ENCODE measurements at places on chromosomes 7 and 10. TPM values are rescaled to one million over a fixed set of nuclear protein-coding genes. Genes with fewer than 3 reads are reported as not detected.

DNA sequence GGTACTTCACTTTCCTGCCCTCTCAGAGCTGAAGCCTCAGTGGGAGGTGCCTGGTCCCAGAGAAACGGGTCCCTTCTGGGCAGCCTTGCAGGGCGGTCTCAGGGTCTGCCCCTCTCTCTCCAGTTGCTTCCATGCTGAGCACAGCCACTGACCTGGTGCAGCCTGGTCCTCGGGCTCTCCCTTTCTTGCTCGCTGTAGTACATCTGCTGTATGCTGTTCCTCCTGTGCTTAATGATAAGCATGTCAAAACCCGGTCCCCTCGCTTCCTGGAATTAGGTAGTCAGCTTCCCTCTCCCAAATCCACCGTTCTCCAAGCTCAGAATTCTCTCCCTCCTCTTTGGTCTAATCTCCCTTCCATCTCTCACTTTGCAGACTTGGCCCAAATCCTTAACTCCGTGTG is 11.0 kb upstream of the HPS1 start:
- no peak for DNase-seq

DNA sequence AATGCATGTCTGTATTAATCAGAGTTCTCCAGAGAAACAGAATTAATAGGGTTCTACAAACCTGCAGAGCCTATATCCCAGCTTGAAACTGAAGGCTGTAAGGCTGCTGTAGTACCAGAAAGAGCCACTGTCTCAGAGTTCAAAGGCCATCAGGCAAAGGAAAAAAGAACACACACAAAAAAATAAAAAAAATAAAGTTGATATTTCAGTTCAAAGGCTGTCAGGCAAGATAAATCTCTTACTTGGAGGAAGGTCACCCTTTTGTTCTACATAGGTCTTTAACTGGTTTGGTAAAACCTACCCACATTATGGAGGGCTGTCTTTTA is 12.0 kb upstream of the TMEM26 start:
- DNase-seq = no peak

DNA sequence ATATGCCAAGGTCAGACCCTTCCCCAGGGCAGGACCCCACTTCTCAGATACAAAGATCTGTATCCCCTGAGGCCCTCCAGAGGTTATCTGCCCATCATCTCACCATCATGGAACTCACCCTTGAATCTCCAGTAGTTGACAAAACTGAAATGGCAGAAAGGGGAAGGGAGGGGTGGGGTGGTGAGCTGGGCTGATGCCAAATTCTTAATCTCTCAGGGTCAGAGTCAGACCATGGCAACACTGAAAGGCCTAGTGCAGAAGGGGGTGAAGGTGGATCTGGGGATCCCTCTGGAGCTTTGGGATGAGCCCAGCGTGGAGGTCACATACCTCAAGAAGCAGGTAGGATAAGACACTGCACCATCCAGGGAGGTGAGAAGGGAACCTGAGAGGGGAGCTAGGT is 3.1 kb downstream of the CNPY4 start:
- DNase-seq = no peak

GRCh38 chr10:69056536-69057260 is 31.2 kb upstream of the SRGN start:
- DNase-seq = no peak

DNA sequence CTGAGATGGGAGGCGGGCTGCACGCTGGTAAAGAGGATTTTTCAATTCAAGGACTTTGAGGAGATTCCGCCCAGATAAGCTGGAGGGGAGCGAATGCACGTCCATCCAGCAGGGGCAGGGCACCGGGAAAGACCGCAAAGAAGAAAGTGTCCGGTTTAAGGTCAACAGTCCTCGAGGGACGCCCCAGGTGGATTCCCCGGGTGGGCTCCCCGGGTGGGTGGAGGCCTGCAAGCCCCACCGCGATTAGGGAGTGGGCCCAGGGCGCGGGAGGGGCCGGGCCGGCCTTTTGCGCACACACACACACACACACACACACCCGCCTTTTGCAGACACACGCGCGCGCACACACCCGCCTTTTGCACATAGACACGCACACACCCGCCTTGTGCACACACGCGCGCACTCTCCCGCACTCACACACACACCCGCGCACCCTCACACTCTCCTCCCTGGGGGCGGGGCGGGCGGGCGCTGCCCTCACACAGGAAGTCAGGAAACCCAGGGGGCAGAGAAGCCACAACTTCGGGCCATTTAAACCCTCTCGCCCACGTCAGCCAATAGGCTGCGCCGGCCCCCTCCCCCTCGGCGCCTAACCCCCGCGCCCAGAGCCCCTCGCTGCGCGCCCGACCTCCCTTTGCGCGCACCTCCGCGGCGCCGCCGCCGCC is 615 bp downstream of the ARHGAP12 start:
- no peak for DNase-seq

DNA sequence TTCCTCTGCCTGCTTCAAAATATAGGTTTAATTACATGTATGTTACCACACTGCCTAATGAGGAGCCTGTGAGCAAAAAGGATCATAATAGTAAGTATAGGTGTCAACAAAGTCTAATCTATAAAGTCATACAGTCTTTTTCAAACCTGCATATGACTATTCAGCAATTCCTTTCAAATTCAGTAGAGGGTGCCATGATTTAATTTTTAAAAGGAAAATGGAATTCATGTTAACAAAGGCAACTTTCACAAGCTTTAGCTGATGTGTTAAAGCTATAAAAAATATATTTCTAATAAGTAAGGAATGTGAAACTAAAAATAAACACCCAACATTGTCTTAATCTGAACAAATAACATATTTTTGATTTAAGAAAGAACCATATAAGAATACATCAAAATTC is 52.1 kb downstream of the MPP7 start:
- no peak for DNase-seq

DNA sequence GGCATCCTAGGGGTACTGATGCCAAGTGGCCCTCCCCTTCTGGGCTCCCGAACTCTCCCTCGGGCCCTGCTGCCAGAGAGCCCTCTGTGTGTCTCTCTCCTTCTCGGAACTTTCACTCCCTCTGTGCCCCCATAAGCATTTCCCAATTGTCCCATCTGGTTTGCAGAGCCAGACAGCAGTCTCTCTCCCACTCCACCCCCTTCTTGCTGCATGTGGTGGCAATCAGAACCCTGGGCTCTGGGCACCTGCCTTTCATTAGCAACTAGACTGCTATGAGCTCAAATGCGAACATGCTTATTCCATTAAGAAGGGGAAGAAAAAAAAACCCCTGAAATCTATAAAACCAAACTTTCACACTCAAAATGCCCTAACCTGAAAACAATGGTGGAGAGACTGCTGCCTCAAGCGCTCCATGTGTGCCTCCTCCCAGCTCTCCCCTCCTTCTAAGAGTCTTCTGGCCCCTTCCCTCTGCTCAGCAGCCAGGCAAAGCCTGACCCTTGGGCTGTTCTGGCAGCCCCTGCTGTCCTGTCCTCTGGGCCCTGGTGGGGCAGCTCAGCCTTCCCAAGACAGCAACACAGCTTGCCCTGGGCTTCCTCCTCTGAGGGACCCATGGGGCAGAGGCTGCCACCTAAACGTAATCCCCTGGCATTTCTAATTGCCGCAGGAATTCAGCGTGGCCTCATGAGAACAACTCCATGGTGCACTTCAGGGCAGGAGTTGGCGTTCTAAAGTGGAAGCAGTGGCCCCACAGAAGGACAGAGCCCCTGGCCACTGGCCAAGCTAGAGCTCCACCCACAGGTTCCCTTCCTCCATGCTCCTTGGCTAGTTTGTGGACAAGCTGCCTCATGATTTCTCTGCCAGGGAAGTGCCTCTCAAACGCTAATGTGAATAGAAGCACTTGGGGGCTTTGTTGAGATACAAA is 415.4 kb downstream of the PLXNA4 start:
- DNase-seq = no peak

GRCh38 chr7:33504266-33504665 is 374.9 kb downstream of the BBS9 start:
- no peak for DNase-seq

DNA sequence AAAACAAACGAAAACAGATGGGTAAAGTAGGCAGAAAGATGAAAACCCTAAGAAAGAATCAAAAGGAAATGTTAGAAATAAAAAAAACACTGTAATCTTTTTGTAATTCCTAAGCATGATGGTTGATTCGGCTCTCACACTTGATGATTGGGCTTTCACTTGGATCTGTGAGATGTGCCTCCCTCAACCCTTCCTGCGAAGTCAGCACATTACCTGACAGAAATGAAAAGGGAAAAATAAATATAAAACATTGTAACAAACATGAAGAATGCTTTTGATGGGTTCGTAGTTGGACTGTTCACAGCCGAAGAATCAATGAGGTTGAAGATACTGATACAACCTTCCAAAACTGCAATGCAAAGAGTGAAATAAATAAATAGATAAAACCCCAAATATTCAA is 99.8 kb downstream of the AKR1D1 start:
- DNase-seq = no peak

DNA sequence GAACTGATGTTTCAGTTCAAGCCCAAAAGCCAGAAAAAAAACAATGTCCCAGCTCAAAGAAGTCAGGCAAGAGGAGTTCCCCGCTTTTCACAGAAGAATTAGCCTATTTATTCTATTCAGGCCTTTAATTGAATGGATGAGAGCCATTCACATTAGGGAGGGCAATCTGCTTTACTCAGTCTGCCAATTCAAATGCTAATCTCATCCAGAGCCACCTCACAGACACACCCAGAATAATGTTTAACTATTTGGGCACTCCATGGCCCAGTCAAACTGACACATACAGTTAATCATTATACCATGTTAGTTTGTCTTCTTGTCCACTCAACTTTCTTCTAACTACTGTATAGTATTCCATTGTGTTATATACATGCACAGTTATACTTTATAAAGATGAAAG is 2.6 kb upstream of the NPSR1 start:
- DNase-seq = no peak

- no peak for DNase-seq
Measured at GRCh38 chr7:756231-756927, 29.3 kb upstream of the PRKAR1B start.

- DNase-seq = no peak
Measured at GRCh38 chr7:22093001-22093400, 147.3 kb upstream of the CDCA7L start.

DNA sequence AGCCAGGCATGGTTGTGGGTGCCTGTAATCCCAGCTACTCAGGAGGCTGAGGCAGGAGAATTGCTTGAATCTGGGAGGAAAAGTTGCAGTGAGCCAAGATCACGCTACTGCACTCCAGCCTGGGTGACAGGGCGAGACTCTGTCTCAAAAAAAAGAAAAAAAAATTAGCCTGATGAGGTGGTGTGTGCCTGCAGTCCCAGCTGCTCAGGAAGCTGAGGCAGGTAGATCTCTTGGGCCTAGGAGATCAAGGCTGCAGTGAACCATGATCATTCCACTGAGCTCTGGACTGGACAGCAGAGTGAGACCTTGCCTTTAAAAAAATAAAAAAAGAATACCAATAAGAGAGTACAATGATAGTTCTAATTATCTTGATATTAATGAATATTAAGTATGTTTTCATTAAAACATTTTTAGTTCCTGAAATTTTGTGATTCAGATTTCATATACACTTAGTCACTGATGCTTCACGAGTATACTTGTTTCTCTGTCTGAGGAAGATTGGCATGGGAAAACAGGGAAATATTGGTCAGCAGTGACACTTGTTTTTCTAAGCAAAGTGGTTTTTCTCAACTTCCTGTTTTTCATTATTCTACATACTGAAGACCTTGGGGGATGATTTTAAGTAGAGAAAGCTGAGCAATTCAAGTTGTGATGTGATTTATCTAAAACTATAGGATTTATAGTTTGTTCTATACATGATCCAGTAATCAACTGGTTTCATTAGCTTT is 76.8 kb downstream of the ADK start:
- DNase-seq = no peak

GRCh38 chr7:131203291-131203976 is 124.2 kb upstream of the MKLN1 start:
- no peak for DNase-seq

- peak; percentile 89 for DNase-seq
Measured at GRCh38 chr10:75283671-75284470, 48.1 kb upstream of the COMTD1 start.

DNA sequence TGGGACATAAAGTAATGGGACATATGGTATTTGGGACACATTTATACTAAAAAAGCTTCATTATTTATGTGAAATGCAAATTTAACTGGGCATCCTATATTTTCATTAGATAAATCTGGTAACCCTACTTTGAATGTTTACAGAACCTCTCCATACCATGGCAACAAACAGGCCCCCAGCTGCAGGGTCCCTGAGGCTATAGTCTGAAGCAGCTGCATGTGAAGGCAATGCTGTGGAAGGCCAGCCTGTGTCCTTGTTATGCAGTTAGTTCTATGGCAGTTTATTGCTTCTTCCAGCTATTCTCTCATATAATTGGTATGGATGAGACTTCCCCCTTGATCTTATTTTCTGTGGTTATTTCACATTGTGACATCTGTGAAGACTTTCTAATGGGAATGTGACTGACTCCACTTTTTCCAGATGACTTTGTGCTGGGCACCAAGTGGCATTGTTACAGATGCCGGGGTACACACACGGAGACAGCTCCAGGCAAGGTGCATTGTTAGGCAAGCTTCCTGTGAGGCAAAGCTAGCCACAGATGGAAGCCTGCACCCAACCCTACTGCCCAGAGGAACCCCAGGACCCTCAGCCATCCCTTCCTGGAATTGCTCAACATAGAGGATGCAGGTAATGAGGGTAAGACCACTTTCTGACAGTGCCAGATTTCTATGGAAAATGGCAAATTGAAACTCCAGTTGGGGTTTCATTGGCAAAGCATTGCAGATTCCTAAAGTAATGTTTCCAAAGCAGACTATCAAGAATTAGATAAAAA is 49.5 kb upstream of the ADAM12 start:
- no peak for DNase-seq

DNA sequence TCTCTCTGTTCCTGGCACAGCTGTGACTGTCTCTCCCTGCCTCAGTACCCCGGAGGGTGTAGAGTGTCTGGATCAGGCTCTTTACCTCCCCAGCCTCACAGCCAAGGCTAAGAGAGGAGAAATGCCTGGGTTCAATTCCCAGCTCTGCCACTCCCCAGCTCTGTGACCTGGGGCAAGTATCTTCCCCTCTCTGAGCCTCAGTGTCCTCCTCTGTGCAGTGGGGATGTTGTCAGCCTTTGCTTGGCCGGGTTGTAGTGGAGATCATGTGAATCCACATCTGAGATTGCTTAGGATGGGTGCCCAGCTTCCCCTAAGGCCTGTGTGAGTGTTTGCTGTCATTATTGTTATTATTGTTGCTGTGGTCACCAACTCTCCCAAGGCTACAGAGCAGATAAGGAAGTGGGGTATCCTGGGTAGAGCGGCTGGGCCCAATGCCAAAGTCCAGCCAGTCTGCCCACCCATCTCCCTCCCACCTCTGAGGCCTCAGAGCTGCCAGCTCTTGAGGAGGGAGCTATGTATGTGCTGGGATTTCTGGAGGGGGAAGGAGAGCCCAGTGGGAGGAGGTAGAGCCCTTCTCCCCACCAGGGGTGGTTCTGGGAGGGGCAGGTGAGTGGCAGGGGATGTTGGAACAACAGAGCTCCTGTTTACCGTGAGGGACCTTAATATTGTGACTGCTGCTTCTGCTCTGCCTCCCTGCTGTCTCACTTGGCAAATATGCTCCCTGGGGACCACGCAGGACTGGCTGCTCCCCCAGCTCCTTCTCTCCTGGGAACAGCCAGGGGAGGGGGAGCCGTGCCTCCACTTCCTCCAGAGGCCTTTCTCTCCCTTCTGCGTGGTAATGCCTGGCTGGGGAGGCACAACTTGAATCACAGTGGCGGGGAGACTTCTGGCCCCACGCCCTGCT is 170.5 kb downstream of the RPS24 start:
- DNase-seq = no peak

FBXW4 gene
- polyA plus RNA-seq = 59.7 TPM

CASP7 gene
- 33.3 TPM for polyA plus RNA-seq

ITIH5 gene
- 21.9 TPM for polyA plus RNA-seq

CYTH3 gene
- polyA plus RNA-seq = 33.4 TPM

PTEN gene
- polyA plus RNA-seq = 75.4 TPM

SLC16A12 gene
- 33.0 TPM for polyA plus RNA-seq

CRYGN gene
- 2.1 TPM for polyA plus RNA-seq

MBL2 gene
- polyA plus RNA-seq = not detected

RBP3 gene
- polyA plus RNA-seq = 0.08 TPM
